Activated effector memory CD4-positive, alpha-beta T cell treated with anti-CD3 and anti-CD28 coated beads, Interleukin-2, amount 50 U/mL, for 16 hours (primary cell): ENCODE measurements at places on chromosomes 3 and 15.

DNA sequence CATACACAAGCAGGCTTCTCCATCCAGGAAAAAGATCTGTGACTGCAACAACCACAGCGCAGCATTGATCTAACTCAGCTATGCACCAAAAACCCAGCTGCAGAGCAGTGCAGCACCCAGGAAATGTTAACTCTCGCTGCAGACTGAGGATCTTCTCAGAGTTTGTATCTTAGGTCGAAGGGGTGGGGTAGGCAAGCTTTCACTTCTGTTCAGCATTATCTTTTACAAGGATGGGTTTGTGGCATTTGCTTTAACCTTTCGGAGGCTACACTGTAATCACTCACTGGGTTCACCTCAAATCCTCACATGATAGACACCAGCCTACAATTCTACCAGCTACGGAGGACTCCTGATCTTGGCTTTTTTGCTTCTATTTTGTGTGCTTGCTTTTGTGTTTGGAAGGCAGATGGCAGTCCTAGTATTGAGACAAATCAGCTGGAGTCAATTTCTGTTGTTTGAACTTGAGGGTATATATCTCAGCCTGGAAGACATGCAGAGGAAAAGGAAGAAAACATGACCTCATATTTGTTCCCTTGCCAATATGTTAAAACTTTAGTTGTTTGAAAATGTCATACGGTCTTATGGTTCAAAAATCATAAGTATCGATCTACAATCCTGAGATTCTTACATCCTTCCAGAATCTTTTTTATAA lies 25.2 kb downstream of the LRRK1 start:
- no peak for DNase-seq

DNA sequence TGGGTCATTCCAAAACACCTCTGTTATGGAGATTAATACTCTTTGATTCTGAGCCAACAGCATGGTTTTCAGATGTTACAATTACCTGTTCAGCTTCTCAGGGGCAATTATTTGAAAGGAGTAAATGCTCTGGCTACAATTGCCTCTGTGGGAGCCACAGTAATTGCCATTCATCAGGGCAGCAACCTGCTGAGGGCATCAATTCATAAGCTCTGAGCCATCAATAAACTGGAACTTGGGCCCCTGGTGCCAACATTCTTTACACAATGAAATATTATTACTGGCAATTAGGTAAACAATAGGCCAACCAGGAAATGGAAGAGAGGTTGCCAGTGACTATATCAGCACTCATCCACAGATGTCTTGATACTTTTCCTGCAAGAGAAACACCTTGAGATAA lies 660.8 kb downstream of the MECOM start:
- no peak for DNase-seq

DNA sequence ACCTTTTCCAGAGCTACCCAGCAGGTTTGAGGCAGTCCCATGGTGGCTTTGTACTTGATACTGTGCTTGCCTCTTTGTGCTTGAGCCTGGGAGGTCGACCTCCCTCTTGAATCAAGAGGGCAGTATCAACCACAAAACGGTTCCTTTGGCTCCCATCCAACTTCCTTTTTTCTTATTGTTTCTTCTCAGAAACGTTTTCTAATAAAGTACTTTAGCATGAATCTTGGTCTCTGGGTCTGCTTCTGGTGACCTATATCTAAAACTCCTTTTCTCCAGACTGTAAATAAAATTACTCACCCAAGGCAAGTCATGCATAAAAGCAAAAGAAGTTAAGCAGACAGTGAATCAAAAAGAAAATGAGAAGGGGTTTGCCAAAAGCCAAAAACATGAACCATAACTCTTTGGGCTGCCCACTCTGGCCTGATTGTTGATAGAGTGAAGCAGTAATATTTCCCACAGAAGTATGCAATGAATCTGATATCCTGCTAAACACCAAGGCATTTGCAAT lies 112.2 kb upstream of the SLC4A7 start:
- no peak for DNase-seq

DNA sequence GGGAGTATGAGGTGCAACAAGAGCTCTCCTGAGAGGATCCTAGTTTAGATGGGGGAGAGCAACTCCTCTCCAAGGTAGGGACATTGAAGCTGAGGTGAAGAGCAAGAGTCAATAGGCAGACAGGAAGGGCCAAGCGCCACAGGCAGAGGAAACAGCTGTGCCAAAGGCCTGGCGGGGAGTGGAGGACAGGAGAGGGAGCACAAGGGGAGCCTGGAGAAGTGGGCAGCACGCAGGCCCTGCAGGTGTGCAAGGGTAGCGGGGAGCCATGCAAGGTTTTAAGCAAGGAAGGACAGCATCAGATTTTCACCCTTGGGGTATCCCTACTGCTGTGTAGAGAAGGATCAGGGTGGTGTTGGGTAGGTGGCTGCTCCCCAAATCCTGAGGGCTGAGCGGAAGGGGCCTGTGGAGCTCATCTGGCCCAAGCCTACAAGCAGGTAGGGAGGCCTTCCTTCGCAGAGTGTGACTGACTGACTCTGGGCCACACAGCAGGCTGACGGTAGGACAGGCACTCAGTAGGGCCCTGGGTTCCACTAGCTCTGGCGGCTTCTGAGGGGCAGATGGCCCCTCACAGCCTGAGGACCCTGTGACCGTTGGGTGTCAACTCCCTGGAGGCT lies 13.3 kb downstream of the CHST13 start:
- DNase-seq, result peak; percentile 44

DNA sequence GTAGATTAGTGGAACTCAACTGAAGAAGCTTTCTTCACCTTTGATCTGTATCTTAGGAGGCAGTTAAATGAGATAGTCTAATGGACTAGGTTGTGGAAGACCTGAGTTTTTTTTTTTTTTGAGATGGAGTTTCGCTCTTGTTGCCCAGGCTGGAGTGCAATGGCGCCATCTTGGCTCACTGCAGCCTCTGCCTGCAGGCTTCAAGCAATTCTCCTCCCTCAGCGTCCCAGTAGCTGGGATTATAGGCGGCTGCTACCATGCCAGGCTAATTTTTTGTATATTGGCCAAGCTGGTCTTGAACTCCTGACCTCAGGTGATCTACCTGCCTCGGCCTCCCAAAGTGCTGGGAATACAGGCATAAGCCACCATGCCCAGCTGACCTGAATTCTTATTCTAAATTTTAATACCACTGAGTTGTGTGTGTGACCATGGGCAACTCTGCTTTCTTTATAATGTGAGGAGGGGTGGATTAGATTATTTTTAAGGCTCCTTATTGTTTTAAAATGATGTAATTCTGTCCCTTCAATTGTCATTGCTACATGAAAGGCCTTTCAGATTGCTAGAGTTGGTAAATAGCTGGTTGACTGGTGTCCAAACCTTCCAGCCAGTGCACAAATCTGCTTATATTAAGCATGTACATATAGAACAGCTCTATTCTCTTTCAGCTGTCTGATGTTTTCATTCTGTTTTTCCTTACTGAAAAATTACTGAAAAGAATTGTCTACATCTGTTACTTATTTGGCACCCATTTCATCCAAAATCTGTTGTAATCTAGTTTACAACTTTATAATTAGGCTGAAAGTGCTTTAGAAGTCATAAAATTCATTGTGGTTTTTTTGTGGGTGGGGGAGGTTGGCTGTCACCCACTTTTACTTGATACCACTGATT lies 2.3 kb downstream of the LNP1 start:
- DNase-seq, result no peak

GRCh38 chr3:114856835-114857234 lies 290.3 kb downstream of the ZBTB20 start:
- no peak for DNase-seq

GRCh38 chr3:187971629-187972028 lies 182.3 kb upstream of the LPP start:
- DNase-seq, result no peak

DNA sequence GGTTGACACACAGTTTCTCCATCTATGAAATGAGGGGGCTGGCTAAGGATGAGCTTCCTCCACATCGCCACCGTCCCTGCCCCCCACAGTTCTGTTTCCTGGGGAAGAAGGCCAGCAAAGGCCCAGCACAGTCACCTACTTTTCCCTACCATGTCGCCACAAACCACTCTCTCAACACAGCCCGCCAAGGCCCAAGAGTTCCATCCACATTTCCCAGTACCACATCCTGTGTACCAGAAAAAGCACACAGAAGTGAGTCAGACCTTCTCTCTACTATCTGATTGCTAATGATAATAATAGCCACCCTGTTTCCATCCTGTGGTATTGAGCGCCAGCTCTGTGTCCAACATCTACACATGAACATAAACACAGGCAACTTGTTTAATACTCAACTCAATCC lies 30.3 kb upstream of the C15orf39 start:
- DNase-seq, result peak; percentile 59

DNA sequence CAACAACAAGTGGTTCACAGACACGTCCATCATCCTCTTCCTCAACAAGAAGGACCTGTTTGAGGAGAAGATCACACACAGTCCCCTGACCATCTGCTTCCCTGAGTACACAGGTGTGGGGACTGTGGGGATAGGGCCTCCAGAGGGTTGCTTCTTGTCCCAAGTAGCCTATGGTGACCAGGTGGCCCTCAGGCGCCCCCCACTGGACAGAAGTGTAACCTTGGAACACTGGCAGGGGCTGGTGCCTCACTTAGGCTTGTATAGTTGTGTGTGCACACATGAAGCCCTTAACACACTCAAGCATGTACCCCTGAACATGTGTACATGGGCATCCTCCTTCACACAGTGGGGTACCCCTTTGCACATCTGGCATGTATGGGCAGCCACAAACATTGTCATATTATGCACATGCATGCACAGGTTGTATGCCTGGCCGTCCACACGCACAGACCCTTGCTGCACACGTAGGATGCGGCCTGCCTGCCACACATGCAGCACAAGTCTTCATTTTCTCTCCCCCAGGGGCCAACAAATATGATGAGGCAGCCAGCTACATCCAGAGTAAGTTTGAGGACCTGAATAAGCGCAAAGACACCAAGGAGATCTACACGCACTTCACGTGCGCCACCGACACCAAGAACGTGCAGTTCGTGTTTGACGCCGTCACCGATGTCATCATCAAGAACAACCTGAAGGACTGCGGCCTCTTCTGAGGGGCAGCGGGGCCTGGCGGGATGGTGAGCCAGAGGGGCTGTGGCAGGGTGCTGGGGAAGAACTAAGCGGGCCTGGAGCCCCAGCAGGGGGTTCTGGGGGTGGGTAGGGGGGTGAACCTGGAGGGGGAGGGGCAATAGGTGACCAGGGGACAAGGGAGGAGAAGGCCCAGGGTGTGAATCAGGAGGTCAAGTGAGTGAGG lies 11.7 kb upstream of the SEMA3B start:
- peak; percentile 78 for DNase-seq

DNA sequence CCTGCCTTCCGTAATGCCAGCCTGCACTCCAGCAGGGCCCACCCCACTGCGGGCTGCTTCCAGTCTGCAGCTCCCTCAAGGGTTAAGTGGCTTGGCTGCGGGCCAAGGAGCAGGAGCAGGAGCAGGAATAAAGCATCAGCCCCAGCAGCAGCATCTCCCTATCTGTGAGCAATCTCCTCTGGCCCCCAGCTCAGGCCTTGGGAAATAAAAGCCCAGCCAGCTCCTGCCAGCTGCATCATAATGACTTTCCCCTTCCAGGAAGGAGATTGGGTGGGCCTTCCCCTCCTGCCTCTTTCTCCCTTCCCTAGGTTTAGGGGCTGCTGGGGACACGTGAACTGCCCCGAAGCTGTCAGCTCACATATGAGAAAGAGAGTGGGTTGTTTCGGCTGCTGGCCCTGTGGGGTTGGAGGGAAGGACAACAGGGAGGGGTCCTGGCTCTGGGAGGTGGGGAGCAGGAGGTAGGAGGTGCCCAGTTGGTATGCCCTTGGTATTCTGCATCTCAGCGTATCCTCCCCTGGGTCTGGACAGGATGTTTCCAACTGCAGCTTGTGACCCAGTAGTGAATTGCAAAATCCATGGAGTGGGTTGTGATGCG lies 34.6 kb upstream of the FGD5 start:
- no peak for DNase-seq

DNA sequence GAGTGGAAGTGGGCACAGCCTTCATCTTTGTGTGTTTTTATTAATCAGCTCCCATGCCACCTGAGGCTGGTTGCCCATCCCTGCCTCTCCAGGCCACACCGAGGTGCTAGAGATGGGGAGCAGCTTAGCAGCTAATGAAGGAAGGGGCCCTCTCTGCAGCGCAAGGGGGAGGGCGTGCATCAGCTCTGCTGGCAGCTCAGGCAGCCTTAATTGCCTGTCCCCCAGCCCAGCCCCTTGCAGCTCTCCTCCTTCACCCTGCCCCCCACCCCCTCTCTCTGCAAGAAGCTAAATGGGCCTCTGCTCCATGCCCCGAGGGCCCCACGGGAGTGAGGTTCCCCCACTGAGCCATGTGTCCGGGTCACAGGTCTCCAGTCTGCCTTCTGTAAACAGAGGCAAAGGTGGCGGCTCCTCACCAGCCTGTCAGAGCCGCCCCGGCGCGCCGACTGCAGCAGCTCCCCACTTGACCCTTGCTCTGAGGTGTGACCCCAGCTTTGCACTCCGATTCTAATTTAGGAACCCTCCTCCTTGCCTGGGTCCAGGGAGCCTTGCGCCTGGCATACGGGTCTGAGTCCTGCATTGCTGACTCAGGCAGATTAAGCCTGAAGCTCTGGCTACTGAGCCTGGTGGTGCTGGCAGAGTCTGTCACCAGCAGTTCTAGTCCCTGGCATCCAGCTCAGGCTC lies 27.9 kb upstream of the NTRK3 start:
- no peak for DNase-seq

DNA sequence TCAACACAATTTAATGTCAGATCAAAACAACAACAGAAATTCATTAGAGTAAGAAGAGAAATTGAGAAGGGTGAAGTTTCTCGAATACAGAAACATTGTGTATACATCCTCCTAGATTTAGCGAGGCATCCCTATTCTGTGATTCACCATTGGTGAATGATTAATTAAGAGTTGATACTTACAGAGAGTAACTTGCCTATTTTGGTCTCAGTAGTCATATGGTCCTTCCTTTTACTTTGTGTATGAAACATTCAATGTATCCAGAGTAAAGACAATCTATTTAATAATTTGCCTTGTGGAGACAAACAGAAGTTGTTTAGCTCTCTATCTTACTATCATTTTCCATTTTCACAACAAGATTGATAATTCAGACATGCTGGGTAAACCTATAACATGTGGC lies 432.0 kb downstream of the ZPLD1 start:
- no peak for DNase-seq

DNA sequence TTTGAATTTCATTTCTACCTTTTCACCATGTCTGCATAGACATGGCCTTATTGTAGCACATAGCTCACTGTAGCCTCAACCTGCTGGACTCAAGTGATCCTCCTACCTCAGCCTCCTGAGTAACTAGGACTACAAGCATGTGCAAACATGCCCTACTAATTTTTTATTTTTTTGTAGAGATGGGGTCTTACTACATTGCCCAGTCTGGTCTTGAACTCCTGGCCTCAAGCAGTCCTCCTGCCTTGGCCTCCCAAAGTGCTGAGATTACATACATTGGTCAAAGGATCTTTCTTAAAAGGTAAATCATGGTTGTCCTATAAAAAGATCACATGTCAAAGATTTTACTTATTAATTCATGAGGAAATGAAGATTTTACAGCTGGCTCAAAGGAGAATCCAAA lies 57.2 kb upstream of the GOLGA8B start:
- no peak for DNase-seq

DNA sequence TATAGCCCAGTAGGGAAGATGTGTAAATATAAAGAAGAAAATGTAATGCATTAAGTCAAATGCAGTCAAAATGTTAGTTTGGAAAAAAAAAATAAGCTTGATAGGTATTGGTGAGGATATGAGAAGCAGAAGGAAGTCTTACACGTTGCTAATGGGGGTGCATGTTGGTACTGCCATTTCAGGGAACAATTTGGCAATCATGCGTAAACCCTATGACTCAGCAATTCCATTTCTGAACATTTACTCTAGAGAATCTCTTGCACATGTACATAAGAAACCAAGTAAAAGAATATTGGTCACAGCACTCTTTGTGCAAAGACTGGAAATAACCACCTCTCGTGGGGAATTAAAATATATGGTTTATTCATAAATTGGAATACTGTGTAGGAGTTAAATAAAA lies 35.5 kb upstream of the TIMP4 start:
- DNase-seq, result no peak

GRCh38 chr3:58041826-58042324 lies 33.7 kb downstream of the FLNB start:
- DNase-seq, result no peak
